ENCODE measurements at places on chromosomes 12 and 14. TPM values are rescaled to one million over a fixed set of nuclear protein-coding genes. Genes with fewer than 3 reads are reported as not detected.

GRCh38 chr14:34043627-34044372 is 92.9 kb upstream of the EGLN3 start:
- DNase-seq: peak; percentile 77

SCAF11 gene
- 127 TPM for polyA plus RNA-seq

DNA sequence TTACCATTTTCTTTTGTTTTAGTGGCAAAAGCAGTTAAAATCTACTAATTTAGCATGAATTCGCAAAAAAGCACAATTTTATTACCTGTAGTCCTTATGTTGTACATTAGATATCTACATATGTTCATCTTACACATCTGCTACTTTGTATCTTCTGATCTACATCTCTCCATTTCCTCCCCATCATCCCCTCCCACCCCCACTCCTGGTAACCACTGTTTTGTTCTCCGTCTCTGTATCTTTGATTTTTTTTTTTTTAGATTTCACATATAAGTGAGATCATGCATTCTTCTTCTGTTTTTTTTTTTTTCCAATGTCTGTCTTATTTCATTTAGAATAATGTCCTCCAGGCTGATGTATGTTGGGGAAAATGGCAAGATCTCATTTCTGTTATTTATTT is 922.7 kb downstream of the VRK1 start:
- DNase-seq: peak; percentile 51

DNA sequence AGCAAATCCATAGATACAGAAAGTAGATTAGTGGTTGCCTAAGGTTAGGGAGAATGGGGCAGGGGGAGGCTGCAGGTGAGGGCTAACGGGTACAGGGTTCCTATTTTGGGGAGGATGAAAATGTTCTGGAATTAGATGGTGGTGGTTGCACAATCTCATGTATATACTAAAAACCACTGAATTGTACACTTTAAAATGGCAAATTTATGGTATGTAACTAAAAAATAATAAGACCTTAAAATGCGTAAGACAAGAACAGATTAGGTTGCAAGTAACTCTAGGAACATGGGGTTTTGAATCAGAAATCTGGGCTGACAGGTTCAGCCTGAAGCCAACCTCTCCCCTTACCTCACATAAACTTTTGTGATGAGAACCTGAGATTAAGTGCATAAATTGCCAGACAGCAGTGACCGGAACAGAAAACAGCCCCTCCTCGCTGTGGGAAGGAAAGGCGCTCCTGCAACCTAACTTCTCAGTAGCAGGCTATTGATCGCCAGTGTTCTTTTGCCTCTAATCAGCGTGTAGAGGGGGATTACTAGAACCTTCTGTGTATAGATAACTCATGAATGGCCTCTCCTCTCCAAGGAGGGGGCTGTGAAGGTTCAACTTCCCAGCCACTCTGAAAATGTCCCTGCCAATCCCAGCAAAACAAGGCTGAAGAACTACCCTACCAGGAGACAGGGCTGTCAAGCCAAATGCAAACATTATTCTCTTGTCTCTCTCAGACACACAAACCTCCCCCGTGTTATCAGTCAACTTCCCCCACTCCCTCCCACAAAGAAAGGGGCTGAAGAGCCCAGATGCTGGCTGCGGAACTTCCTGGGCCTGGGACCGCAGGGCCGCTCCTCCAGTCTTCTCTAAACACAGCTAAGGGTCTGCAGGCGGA is 1.9 kb downstream of the SSH1 start:
- DNase-seq: no peak

GRCh38 chr14:91328313-91329050 is 84.0 kb upstream of the GPR68 start:
- no peak for DNase-seq

DCN gene
- polyA plus RNA-seq: not detected

All from CD4-positive, alpha-beta memory T cell (primary cell).